Activated CD8-positive, alpha-beta T cell treated with anti-CD3 and anti-CD28 coated beads for 36 hours (primary cell): ENCODE measurements at places on chromosomes 2 and 18. TPM values are rescaled to one million over a fixed set of nuclear protein-coding genes. Genes with fewer than 3 reads are reported as not detected.

ODC1 gene
- total RNA-seq: 180 TPM

ELOA2 gene
- total RNA-seq: not detected

SMAD4 gene
- total RNA-seq: 68.1 TPM

PEX13 gene
- total RNA-seq: 15.5 TPM

TCF7L1 gene
- total RNA-seq: not detected

CHRNG gene
- not detected for total RNA-seq

SCG2 gene
- total RNA-seq: not detected

ONECUT2 gene
- not detected for total RNA-seq

CDCA7 gene
- 88.5 TPM for total RNA-seq

HNMT gene
- total RNA-seq: not detected

TMEM17 gene
- 0.13 TPM for total RNA-seq

SNTG2 gene
- 2.5 TPM for total RNA-seq

LAMA1 gene
- total RNA-seq: not detected

MDH1B gene
- 0.92 TPM for total RNA-seq

LOXL3 gene
- 0.38 TPM for total RNA-seq

XIRP2 gene
- total RNA-seq: not detected

ABCB11 gene
- total RNA-seq: not detected

APLF gene
- total RNA-seq: 3.5 TPM

TFCP2L1 gene
- not detected for total RNA-seq

CRYGC gene
- not detected for total RNA-seq

ING5 gene
- 37.7 TPM for total RNA-seq

HOXD12 gene
- not detected for total RNA-seq

SLC1A4 gene
- total RNA-seq: 14.6 TPM

SLC4A5 gene
- 1.8 TPM for total RNA-seq

UGT1A7 gene
- not detected for total RNA-seq

MEP1B gene
- not detected for total RNA-seq

TAF4B gene
- total RNA-seq: 15.1 TPM

NMUR1 gene
- 0.09 TPM for total RNA-seq

ACOXL gene
- total RNA-seq: 0.56 TPM

SLC9A4 gene
- total RNA-seq: 0.07 TPM
